Stimulated activated CD4-positive, alpha-beta T cell treated with anti-CD3 and anti-CD28 coated beads, TNF-alpha, amount 100 ng/mL, for 1 hour (primary cell): ENCODE measurements at places on chromosomes 2 and 18.

DNA sequence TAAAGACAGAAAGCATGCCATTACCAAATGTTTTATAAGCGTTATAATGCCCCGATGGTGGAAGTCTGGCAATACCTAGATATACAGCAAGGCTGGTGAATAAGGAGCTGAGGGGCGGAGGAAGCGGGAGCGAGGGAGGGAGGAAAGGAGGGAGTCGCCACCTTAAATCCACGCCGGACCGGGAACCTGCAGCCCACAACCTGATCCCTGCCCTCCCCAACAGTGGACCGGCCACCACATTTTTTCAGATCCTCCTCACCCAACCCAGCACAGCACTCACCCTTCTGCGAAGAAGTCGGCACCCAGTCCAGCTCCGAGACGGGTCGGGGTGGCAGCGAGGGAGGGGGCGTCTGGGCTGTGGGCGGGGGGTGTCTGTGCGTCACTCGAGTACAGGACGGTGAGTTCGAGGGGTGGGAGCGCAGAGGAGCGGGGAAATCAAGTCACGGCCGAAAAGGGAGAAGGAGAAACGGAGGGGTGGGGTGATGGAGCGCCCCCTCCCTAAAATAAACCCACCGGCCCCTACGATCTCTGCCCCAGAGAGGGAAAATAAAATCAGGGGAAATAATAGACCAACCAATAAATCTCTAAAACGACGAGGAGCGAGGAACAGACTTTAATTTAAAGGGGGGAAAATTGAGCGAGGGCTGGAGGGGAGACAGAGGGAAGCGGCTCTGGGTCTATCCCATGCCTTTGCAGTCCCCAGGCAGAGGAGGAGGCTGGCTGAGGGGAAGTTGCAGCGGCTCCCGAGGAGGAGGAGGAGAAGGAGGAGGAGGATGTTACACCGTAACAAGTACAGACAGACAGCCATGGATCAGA, 96.5 kb upstream of the SERTAD2 start:
- no peak for DNase-seq

DNA sequence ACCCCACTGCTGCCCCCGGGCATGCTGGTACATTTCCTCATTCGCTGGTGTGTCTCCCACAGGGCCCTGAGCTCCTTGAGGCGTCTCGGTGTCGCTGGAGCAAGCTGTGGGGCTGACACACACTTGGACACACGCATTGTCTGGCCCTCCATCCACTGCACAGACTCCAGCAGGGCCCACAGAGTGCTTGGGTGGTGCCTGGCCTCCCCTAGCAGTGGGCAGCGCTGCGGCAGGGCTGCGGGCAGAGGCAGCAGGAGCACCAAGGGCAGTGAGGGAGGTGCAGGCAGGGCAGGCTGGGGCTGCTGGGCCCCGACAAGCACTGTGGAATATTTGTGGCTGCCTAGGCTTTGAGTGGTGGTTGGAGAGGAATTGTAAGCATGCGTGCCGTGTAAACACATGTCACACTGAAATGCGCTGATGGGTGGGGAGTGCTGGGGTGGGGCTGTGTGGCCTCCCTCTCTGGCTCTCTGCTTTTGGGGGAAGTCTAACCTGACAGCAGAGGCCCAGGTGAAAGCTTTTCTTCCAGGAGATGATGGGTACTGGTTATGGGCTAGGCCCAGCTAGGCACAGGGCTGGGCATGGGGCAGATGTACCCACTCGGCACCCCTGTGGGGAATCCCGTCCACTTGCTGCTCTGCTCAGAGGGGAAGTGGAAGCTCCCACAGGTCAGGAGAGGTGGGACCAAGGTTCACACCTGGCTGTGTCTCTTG, 55.5 kb upstream of the HS6ST1 start:
- no peak for DNase-seq

DNA sequence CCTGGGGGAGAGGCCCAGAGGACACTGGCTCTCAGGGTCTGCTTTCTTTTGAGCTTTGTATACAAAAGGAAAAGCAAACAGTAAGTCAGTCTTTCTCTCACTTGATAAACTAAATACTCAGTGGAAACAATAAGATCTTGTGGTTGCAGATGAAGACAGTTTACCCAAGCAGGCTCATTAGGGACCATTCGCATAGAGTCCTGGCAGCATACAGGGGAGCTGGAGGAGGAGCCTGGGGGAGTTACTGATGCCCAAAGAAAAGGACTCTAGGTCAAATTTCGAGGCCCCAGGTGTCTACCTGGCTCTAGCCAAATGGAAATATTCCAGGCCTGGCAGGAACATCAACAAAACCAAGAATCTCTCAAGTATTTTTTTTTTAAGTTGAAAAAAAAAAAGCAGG, 225.3 kb downstream of the CNTNAP5 start:
- DNase-seq: no peak

DNA sequence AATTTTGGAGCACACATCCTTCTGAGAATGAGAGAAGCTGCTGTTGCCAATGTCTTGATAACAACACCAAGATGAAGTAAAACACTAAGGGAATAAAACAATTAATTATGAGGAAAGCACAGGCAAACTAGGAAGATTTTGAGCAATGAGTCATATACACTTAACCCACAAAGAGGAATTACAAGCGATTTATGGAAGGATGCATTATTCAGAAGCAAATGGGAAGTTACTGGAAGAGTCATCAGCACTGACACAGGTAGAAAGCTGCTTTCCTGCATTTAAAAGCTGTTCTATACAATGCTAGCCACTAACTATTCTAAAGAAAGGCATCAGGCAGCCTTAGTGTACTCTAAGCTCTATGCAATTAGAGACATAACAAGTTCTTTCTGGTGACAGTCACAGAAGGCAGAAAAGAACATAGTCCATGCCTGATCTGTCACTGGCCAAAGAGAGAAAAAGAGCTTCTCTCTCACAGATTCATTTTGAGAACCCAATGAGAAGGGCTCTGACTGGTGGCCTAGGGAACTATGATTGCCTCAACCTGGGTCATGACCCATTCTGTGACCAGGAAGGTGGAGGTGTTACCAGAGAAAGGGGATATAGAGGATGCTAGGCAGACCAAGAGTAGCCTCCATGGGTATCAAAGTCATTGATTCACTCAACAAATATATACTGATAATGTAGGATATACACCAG, 45.4 kb downstream of the M1AP start:
- DNase-seq: no peak

DNA sequence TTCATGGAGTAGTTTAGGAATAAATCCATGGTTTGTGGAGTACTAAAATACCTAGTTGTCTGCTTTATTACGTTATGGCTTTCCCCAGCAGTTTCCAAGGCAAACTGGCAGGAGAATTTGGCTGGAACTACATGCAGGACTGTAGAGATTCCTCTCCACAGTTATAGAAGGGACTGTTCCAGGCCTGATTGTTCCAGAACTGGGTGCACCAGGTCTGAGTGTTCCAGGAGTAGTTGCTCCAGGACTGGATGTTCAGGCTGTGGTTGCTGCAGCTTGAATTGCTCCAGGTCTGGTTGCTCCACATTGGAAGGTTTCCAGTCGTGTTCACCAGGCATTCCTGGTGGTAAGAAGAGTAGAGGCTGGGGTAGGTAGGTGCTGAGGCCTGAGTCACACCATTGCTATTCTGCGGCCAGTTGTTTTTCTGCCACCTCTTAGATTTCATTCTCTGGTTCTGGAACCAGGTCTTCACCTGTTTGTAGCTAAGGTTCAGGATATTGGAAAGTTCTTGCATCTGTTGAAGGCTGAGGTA, 28.1 kb downstream of the SGPP2 start:
- DNase-seq: no peak

- DNase-seq: no peak
Observed at GRCh38 chr2:9493478-9493877, 19.1 kb downstream of the IAH1 start.

- no peak for DNase-seq
Observed at GRCh38 chr2:33458248-33458819, 18.1 kb upstream of the RASGRP3 start.

DNA sequence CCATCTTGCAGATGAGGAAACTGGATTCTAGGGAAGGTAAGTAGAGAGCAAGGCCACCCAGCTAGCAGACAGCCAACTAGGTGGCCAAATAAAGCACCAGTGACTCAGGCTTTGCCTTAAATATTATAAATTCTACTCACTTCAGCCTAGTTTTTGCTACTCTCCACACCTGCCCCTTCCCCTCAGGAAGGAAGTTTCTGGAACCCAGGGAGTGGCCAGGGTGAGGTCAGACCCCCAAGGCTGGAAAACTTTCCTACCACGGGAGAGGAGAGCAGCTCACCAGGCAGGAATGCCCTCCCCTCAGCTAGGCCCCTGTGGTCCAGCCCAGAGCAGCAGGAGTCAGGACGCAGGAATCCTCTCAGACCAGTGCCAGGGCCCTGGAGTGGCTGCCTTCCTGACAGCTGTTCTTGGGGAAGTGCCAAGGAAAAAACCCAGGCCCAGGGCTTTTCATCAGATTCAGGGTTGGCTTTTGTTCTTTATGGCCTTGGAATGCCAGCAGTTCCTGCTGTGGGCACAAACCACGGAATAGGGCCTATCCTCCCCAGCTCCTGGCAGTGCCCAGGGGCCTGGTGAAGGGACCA, 5.1 kb upstream of the PAX8 start:
- no peak for DNase-seq

DNA sequence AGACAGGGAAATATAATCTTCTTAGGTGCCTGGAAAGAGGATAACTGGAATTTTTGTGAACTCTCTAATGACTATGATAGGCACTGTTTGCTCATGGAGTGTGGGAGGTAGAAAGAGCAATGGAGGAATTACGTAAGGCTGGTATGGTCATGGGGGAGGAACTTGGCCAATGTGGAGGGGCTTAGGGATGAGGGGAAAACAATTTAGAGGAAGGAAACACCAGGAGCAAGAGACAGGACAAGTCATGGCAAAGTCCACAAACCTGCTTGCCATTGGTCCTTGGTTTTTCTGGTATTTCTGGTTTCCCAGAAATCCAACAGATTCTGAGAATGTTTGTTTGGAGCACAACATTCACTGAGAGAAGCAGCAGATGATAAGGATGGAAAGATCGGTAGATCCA, 274.2 kb downstream of the DYSF start:
- no peak for DNase-seq

DNA sequence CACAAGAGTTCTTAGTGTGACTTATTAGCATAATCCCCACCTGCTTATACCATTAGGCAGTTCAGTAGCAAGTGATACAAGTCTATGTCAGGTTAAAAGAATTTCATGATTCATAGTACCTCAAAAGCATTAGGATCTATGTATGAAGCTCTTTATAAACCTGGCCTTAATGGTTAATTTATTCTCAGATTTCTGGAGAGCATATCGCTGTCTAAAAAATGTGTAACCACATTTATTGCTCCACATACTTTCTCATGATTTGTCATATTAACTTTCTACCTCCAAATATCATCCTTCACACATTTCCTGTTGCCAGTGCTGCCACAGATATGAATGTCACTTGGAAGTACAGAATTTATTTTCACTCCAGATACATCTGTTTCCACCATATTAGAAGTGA, 332.8 kb upstream of the MAP2 start:
- no peak for DNase-seq
